ENCODE measurements at places on chromosomes 2 and 18.

- DNase-seq, result peak; percentile 75
These were observed at the start of gene NAB1 for GRCh38 chr2:190649035-190649797. TSS of gene NAB1 (plus strand) at chr2:190649083. CDS start at chr2:190659177, 10,094 bp downstream.

- no peak for DNase-seq
These were observed 56.2 kb downstream of the STRADB start for GRCh38 chr2:201507725-201508124.

- DNase-seq, result peak; percentile 61
These were observed 770 bp downstream of the ZNF396 start for GRCh38 chr18:35376393-35376741.

- DNase-seq, result no peak
These were observed 80.7 kb downstream of the LYPD1 start for GRCh38 chr2:132589111-132589830.

- DNase-seq, result no peak
These were observed 55.1 kb downstream of the ROCK1 start for GRCh38 chr18:21056545-21056944.

DNA sequence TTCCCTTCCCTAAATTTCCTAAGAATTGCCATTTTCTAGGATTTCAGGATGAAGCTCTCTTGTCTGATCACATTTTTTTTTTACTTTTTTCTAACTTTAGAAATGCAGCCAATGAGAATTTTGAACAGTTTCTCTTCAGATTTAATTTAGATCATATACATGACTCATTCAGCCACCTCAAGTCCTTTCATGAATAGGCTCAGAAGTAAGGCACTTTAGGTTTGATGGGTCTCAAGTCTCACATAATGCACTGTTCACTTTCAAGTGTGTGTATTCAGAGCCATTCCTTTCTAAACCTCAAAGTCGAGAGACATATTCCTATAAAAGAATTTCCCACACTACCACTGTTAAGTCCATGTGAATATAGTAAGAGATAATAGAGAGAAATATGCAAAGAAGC is 614.1 kb upstream of the VRK2 start:
- no peak for DNase-seq

DNA sequence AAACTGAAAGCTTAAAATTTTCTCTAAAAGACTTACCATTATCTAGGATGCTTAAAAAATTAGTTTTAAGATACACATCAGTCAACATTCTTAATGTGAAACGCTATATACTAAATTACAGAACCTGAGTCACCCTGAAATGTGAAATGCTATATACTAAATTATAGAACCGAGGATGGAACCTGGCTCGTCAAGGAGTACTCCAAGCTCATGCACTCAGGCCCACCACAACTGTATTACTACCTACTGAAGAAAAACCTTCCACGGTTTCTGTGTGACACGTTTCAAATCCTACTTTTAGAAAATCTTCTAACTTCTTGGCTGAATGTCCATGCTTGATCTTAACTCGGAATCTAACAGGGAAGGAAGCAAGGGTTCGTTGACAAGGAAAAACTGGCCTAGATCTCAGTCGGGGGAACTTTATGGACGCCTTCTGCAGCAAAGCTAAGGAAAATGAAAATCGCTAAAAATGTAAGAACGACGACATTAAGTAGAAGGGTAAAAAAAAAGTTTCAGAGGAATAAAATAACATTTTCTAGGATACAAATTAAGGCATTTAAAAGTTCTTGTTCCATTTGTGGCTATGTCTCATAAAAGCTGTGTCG is 1.4 kb downstream of the PRKD3 start:
- DNase-seq, result no peak

DNA sequence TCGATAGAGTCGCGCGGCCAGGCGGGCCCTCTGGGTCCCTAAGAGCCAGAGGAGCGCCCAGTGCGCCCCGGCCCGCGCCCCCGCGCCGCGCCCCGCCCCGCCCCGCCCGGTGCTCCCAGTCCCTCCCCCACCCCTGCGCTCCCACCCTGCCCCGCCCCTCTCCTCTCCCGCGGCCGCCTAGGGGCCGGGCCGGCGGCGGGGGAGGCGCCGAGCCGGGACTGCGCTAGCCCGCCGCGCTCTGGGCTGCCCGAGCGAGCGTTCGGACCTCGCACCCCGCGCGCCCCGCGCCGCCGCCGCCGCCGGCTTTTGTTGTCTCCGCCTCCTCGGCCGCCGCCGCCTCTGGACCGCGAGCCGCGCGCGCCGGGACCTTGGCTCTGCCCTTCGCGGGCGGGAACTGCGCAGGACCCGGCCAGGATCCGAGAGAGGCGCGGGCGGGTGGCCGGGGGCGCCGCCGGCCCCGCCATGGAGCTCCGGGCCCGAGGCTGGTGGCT is at the start of gene GPC1:
Gene GPC1 (plus strand): TSS at position 207 of the 491 bp plus-strand sequence. CDS start 256 bp downstream, at position 463.
- DNase-seq, result no peak

DNA sequence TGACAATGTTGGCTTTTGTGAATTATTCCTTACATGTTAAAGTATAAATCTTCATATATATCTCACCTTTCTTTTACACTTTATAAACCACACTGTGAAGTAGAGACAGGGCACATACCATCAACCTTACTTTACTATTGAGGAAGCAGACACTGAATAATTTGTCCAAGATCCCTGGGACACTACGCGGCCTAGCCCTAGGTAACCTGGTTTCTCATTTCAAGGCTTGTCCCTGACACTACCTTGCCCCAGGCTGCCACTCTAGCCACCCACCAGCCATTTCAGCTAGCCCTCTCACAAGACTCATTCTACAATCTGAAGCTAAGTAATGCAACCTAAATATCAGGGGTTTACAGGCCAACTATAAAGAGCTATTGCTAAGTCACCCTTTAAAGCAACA is 26.7 kb downstream of the CCDC93 start:
- no peak for DNase-seq

GRCh38 chr2:117714745-117715417 is 99.6 kb upstream of the DDX18 start:
- DNase-seq, result no peak

DNA sequence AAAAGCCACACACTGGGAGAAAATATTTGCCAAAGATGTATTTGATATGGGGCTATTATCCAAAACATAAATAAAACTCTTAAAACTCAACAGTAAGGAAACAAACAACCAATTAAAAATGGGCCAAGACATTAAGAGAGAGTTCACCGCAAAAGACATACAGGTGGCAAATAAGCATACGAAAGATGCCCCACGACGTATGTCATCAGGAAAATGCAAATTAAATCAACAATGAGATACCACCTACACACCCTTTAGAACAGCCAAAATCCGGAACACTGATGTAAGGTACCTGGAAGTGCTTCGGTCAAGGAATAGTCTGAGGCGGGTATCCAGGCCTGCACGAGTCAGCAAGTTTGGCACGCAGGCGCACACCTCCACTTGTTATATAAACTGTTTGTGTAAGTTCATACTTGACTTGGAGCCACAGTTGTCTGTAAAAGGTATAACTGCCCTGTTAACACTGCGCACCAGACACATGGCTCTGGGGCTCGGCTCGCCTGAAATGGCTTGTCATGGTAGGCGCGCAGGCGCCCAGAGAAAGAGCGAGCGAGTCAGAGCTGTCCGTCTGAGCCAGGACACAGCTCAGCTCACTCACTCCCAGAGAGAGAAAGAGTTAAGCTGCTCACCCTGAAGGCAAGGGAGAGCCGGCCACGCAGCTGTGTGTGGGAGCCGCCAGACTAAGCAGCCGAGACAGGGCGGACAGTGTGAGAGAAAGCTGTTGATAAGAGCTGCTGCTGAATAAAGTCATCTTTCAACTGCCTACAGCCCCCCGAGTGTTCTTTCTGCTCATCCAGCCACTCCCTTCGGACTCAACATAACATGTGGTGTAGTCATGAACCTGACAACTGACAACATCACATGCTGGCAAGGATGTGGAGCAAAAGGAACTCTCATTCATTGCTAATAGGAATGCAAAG is 87.3 kb downstream of the HNRNPLL start:
- no peak for DNase-seq

DNA sequence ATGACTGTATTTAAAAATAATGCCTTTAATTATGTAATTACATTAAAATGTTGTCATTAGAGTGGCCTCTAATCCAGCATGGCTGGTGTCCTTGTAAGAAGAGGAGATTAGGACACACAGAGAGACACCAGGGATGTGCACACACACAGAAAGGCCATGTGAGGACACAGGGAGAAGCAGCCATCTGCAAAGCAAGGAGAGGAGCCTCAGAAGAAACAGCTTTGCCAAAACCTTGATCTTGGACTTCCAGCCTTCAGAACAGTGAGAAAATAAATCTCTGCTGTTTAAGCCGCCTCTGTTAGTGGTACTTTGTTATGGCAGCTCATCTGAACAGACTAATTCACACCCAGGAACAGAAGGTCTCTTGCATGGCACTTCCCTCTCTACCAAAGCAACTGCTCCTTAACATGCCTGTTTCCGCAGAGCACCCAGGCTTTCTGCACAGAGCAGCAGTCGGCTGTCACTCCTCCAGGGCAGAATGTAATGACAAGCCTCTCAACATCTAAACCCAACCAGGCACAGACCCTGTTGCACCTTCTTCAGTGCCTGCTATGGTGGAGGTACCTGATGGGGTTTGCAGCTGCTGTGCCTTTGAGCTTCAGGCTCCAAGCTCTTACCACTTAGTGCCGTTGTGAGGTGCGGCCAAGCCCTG is 377.7 kb downstream of the TDRD15 start:
- DNase-seq, result no peak

DNA sequence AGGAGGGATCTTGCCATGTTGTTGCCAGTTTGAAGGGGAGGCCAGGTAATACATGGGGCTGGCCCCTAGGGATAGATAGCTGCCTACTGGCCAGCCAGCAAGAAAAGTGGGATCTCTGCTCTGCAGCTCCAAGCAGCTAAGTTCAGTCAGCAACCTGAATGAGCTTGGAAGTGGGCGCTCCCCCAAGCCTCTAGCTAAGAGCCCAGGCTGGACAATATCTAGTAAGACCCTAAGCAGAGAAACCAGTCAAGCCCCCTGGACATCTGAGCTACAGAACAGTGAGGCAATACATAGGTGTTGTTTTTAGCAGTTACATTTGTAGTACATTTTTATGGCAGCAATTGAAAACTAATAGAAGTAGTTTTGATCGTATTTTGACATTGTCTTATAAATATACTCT is 409.8 kb upstream of the SMIM21 start:
- no peak for DNase-seq

DNA sequence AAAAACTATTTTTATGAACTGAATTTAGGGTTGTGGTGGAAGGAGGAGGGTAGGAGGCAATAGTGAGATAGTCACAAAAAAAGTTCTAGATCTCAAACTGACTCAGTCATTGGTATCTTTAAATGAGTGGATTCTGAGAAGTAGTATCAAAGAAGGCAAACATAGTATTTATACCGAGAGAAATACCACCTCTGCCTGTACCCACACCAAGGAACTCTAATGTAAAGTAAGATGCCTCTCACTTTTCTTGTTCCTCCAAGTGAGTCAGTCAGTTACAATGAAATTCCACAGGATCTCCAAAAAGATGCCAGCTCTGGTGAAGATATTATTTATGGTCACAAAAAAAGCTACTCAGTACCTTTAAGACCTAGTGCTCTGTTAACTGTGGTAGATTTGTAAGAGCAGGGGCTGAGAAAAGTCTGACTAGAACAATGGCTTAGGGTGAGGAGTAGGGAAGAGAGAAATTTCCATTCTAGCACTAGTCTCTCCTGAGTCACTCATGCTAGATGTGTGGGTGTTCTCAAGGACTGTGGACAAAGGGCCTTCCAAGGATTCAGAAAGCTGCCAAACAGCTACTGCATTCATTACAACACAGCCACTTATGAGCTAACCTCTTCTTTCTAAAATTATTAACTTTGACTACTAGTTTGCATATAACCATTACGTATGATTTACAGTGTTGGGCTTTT is 36.3 kb downstream of the YWHAQ start:
- no peak for DNase-seq

- DNase-seq, result no peak
These were observed 95.6 kb upstream of the ITGB6 start for GRCh38 chr2:160295519-160296207.

DNA sequence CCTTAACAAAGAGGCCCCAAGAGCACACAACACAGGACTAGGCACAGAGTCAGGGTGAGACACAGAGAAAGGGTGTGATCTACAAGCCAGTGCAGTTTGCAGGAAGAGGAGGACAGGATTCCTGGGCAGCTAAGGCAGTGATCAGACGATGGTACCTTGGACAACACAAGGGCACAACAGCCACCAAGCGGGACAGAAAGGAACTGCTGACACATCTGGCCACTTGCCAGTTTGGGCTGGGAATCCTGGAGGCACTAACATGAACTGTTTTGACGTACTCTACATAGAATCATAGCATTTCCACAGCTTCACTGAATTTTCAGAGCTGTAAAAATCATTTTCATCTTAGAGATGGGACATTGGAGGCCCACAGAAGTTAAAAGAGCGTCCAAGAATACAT is 221.5 kb upstream of the SLC35G4 start:
- no peak for DNase-seq

GRCh38 chr2:207131594-207131993 is 34.2 kb downstream of the KLF7 start:
- DNase-seq, result no peak

GRCh38 chr2:171852366-171852888 is 41.6 kb downstream of the SLC25A12 start:
- DNase-seq, result no peak

GRCh38 chr18:62810682-62811081 is 95.3 kb downstream of the PHLPP1 start:
- DNase-seq, result no peak

GRCh38 chr2:199977984-199978415 is 22.6 kb downstream of the MAIP1 start:
- no peak for DNase-seq

DNA sequence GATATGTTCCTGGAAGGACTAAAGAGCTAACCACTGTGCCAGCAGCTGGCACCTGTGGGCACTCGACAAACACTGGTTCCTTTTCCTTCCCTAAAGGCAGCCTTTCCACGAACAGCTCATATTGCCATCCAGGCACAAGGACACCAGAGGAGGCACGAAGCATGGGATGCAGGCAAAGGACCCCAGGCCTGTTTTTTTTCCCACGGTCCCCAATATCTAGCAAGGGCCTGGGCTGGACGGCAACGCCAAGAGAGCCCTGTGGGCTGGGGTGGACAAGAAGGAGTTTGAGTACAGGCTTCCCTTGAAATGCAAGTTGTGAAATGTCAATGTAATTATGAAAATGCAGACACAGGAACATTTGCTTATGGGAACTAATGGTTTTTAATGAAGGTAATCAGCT is 135.9 kb downstream of the CYP26B1 start:
- no peak for DNase-seq

GRCh38 chr18:74806073-74806472 is 208.4 kb downstream of the ZNF407 start:
- DNase-seq, result no peak

DNA sequence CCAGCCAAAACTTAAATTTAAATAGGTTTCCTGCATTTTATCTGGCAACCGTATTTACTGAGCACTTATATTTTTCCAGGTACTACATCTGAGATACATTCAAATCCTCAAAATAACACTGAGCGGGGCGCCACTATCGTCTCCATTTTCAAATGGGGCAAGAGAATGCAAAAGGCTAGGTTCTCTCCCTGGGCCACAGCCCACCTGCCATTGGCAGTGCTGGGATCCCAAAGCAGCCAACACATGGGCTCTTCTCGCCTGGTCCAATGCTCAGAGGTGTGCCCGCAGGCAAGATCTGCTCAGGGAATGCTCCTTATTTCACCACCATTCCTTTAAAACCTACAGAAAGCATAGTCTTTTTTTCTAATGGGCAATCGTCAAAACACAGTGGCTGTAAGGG is 11.3 kb upstream of the ID2 start:
- no peak for DNase-seq

GRCh38 chr2:79793006-79793405 is 280.2 kb downstream of the CTNNA2 start:
- DNase-seq, result no peak

- DNase-seq, result no peak
These were observed 75.2 kb upstream of the CD302 start for GRCh38 chr2:159873258-159873657.

- DNase-seq, result peak; percentile 86
These were observed 422.8 kb downstream of the SETBP1 start for GRCh38 chr18:45103319-45104048.
